ENCODE measurements at places on chromosomes 1 and 21.

DNA sequence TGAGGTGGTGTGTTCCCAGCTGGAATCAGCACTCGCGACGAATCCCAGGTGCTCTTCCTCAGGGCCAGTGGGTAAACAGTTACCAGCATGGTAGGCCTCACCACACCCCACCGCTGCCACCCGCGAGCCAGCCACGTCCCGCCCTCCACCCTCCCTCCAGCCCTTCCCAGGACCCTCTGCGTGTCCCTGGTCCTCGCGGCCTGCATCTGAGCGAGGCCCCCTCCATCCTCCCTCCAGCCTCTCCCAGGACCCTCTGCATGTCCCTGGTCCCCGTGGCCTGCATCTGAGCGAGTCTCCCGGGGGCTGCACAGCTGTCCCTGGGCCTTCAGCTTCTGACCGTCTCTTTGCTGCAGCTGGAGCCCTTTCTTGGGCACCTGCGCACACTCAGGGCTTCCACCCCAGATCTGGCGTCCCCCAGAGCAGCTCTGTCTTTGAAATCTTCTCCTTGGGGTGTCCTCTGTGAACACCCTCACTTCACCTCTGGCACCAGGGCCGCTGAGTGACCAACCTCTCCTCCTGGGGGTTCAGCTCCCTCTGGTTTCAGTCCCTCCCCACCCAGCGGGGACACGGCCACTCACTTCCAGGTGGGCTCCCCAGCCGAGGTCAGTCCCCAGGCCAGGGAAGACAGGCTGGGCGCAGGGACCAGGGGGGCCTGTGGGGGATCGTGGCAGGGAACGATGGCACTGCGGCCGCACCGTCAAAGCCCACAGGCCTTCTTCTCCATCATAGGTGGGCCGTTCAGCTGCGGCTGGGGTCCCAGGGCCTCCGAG is 57.8 kb upstream of the COL6A2 start:
- H3K27me3 ChIP-seq: no peaks in the 10 kb centered on the region
- no peak overlapping the region for H3K4me3 ChIP-seq
- DNase-seq: no peak
- H3K4me1 ChIP-seq: peaks cover 12% of the 10 kb centered on the region

DNA sequence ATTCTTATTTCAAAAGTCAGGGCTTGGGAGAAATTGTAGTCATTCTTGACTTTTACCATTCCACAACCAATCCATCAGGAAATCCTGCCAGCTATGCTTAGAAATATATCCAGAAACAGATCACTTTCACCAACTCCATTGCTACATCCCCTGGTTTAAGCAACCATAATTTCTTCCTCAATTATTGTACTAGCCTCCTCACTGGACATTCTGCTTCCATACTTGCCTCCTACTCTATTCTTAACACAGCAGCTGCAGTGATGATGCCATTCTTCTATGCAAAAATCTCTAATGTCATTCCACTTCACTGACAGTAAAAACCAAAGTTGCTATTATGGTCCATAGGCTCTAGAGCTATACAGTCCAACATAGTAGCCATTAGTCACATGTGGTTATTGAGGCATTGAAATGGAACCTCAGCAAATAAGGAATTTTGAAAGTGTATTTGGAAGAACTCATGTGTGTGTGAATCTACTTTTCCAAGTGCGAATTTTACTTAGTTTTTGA is 110.7 kb upstream of the KIAA0040 start:
- H3K27me3 ChIP-seq: no peaks in the 10 kb centered on the region
- no peaks in the 10 kb centered on the region for H3K4me1 ChIP-seq
- no peak for DNase-seq
- H3K36me3 ChIP-seq: no peaks in the 10 kb centered on the region

- H3K36me3 ChIP-seq: no peaks in the 10 kb centered on the region
- no peaks in the 10 kb centered on the region for H3K27me3 ChIP-seq
- no peaks in the 10 kb centered on the region for H3K4me1 ChIP-seq
- DNase-seq: no peak
- no peak overlapping the region for H3K27ac ChIP-seq
- H3K4me3 ChIP-seq: no peak overlapping the region
Observed at GRCh38 chr1:185917646-185918045, 183.5 kb downstream of the HMCN1 start.

- H3K27me3 ChIP-seq: peaks cover 38% of the 10 kb centered on the region
- H3K27ac ChIP-seq: peak overlapping the region; percentile 57
- no peak for DNase-seq
- peaks cover 6% of the 10 kb centered on the region for H3K4me1 ChIP-seq
- H3K4me3 ChIP-seq: no peak overlapping the region
Observed at GRCh38 chr1:18463984-18464664, 16.6 kb upstream of the KLHDC7A start.

DNA sequence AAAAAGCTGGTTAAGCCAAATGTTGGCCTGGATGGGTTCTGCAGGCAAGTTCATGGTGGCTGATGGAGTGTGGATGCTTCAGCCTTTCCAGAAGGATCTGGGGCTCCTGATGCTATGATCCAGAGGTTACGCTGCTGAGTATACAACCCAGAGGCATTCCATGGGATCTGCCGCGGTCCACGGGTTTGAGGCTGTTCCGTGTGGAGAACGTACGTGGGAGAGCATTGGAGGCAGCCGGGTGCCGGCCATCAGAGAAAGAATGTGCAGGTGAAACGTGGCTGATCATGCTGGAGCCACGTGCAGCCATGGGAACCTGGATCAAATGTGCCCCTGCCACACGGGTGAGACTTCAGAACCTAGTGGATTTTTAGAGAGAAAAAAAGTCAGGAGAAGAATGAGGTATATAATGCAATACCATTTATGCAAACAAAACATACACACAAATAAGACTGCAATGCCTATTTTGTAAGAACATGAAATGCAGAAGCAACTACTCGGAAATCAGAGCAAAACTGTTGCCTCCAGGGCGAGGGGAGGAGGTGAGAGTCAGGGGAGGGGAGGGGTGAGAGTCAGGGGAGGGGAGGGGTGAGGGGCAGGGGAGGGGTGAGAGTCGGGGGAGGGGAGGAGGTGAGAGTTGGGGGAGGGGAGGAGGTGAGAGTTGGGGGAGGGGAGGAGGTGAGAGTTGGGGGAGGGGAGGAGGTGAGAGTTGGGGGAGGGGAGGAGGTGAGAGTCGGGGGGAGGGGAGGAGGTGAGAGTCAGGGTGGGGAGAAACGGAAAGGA is 116.5 kb upstream of the C1orf174 start:
- no peak overlapping the region for H3K4me3 ChIP-seq
- H3K36me3 ChIP-seq: no peaks in the 10 kb centered on the region
- H3K4me1 ChIP-seq: no peaks in the 10 kb centered on the region
- no peak overlapping the region for H3K27ac ChIP-seq

DNA sequence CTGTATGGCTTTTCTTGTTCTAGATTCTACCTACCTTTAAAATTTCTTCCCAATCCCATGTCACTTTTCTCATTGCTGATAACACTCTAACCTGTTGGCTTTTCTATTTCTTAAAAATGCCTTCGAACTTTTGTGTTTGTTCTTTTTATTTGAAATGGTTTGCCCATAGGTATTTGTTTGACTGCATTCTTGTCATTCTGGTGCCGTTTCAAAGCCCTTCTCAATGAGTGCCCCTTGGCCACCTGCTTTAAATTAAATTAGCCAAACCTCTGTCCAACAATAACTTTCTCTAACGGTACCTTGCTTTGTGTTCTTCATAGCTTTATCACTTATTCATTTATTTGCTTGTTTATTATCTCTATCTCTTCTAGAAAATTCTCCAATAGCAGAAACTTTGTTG is 38.9 kb downstream of the KCTD3 start:
- H3K27ac ChIP-seq: no peak overlapping the region
- peaks cover 28% of the 10 kb centered on the region for H3K36me3 ChIP-seq
- DNase-seq: no peak
- H3K27me3 ChIP-seq: no peaks in the 10 kb centered on the region
- peaks cover 13% of the 10 kb centered on the region for H3K4me1 ChIP-seq

DNA sequence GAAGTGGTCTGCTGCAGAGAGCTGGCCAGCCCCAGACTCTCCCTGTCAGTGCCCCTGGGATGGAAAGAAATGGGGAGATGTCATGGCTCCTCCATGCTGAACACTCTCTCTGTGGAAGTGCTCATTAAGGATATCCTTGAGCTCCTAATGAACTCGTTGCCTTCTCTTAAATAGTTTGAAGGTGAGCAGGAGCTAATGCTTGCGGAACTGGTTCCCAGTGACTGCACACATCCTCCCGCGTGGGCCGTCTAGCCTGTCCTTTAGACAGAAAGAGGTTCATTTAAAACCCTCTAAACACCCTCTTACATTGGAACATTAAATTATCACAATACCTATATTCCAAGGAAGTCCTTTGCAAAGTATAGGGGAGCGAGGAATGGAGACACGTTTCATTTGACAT is 5.9 kb upstream of the WDR64 start:
- no peaks in the 10 kb centered on the region for H3K4me1 ChIP-seq
- H3K4me3 ChIP-seq: no peak overlapping the region
- H3K36me3 ChIP-seq: no peaks in the 10 kb centered on the region
- H3K27me3 ChIP-seq: no peaks in the 10 kb centered on the region
- DNase-seq: no peak

Measured in suprapubic skin (tissue), 4 donors.